NCI-H1694 treated with DMSO at 0.1 percent for 48 hours (cell line): ENCODE measurements at places on chromosomes 12 and 14.

DNA sequence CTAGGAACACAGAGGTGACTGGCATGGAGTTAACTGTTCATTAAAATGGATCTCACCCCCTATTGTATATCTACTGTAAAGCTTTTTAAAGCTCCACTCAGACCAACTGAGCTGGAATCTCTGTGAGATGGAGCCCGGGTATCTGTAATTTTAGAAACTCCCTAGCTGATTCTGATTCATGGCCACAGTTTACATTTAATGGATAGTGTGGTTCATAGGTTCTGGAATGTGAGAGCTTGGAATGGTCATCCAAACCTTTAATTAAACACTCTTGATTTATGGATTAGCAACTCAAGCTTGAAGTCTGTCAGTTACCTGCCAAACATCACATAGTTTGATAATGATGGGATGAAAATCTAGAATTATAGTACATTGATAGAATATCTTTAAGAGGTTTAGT, 183.8 kb downstream of the SLC25A21 start:
- no peak for DNase-seq

DNA sequence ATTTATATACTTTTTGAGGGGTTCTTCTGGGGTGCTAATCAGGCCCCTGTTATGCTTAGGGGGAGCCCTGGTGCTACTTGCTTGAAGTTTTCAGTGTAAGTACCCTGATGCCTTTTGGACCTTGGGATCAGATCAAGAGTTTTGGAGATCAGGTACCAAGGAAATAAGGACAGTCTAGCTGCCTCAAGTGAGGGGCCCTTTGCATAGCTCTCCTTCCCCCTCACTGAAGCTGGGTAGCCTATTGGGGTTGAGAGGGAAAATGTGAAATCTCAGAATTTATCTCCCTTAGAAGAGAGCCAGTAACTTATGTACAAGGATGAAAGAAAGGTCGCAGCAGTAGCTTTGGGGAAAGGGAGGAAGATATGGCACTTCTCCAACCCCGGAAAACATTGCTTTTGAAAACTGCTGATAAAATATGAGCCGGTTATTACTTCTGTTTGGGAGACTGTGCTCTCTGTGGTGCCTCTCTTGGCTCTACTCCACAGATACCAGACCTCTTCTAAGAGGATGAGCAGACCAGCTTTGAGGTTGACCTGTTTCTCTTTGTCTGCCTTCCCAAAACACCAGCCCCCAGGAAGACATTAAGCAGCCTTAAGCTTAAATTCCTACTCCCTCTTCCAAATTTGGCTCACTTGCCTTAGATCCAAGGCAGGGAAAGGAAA, 8.8 kb upstream of the AMHR2 start:
- no peak for DNase-seq

GRCh38 chr12:110743571-110744093, 941 bp upstream of the PPP1CC start:
- DNase-seq = no peak

GRCh38 chr12:98513379-98514322, 1.7 kb upstream of the TMPO start:
- DNase-seq = no peak

DNA sequence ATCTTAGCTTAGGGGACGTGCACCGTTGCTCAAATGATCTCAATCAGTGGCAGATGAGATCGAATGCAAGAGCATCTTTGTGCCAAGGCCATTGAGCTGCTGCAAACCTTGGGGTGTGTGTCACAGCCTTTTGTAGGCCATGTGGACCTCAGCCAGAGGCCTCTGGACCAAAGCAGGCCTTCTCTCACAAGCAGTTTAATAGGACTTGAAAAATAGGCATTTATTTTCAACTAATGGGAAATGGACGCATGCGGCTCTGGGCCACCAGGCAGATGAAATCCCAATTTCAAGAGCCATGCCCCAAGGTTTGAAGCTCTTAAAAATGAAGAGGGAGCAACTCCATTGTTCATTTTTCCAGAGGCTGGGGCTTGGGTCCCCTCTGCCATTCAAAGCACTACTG, 87.3 kb downstream of the TTC7B start:
- DNase-seq = no peak

- no peak for DNase-seq
These were observed 64.4 kb downstream of the FOS start for GRCh38 chr14:75342762-75343599.

- DNase-seq = peak; percentile 46
These were observed 7.7 kb downstream of the GATC start for GRCh38 chr12:120453977-120454376.
